ENCODE measurements at places on chromosomes 13 and 19.
A peak's percentile ranks its signal among the peaks of the same experiment; 100 is the strongest.

DNA sequence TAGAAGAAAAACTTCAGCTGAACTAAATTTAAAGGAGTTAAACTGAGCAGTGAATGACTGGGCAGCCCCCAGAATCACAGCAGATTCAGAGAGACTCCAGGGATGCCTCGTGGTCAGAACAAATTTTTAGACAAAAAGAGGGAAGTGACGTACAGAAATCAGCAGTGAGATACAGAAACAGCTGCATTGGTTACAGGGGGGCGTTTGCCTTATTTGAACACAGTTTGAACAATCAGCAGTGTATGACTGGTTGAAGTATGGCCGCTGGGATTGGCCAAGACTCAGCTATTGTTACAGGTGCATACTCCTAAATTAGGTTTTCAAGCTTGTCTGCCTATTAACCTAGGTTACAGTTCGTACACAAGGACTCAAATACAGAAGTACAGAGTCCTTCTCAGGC lies 2.2 kb upstream of the SPRYD7 start:
- no peak for DNase-seq

DNA sequence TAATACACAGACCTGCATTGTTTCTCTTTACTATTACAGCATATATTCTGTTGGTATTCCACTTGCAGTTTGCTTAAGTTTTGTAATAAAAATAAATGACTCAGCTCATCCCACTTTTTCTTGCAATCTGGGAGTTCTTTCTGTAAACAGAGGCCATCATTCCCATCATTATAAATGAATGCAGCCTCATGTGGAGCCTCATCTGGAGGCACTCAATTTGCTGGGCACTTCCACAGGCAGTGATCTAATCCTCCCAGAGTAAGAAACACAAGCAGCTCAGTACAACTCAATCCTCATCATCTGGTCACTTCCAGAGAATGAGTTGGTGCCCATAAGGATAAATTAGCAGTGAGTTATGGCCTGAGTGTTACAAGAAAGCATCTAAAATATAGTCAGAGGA lies 2801.9 kb downstream of the PCDH9 start:
- DNase-seq, result no peak

- DNase-seq, result peak; percentile 85
These were observed at the start of gene SACS for GRCh38 chr13:23433171-23434153. TSS of gene SACS (minus strand) at chr13:23433702. CDS start at chr13:23411239, 22,463 bp downstream.

- DNase-seq, result no peak
These were observed 167.1 kb downstream of the FGF9 start for GRCh38 chr13:21837841-21838551.

DNA sequence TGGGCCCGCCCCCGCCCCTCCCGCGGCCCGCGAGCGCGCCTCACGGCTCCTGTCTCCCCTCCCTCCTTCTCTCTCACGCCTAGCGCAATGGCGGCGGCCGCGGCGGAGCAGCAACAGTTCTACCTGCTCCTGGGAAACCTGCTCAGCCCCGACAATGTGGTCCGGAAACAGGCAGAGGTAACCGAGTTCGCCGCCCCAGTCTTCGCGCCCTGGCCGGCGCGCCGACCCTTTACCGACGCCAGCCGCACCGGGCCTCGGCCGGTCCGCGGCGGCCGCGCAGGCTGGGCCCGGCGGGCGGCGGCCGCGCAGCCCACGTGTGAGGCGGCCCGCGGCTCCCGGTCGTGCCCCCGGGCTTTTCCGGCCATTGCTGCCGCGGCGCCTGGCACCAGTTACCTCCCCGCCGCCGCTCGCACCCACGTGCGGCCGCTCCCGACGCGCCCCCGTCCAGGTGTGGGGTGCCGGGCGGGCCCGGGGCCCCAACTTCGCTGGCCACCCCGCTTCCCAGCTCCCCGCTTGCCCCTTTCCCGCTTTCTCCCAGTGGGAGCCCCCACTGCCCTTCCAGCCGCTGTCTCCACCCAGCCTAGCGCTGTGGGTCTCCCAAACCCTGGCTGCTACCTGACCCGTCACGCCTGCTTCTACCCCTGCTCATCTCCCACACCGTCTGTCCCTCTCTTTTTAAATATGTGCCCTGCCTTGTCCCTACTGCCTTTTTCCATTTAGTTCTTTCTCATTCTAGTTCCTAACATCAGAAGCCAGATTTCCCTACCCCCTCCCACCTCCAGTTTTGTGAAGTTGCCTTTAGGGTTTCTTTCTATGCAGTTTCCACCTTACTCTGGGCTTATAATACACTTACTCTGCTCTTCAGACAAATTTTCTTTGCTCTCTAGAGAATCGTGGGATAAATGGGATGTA lies 23.4 kb downstream of the IPO5 start:
- DNase-seq, result peak; percentile 44

DNA sequence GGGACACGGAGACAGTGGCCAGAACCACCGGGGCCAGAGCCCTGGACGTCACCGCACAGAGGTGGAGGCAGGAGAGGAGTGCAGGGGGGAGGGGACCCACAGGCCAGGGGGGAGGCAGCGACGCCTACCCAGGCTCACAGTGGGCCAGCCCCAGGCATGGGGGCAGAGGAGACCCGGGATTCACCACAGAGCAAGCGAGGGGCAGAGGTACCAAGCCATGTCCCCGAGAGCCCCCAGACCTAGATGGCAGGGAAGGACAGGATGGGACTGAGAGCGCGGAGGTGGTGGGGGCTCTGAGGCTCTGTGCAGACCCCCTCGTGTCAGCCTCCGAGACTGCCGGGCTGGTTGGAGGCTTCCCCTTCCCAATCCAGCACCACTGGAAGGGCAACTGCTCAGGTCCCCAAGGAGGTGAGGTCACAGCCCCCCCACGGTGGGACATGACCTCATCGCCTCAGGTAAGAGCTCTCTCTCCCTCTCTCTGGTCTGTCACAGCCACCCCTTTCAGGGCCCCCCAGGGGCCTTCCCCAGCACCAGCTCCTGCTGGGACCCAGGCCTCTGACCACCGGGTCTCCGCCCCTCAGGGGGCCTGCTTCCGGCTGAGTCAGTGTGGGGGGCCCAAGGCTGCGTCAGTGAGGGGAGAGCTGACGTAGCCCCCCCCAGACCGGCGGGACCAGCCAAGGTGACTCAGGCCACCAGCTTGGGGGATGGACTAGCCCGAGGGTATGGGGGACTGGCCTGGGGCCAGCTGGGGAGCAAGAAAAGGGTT lies 2.2 kb upstream of the IL11 start:
- no peak for DNase-seq

DNA sequence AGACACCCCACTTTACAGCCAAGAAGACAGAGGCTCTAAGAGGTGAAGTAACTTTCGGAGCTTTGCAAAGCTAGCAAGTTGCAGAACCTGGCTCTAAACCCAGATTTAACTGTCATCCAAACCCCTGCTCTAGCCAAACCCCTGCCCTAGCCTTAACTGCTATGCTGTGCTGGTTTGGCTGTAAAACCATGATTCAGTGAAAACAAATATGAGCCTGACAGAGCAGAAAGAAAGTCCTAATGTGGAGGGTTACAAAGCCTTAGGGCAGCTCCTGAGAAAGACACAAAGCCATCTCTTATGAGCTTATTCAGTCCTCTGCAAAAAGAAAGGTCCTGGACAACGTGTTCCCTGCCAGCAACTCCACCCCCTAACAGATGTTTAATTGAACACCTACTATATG lies 172.8 kb downstream of the KATNAL1 start:
- DNase-seq, result no peak

DNA sequence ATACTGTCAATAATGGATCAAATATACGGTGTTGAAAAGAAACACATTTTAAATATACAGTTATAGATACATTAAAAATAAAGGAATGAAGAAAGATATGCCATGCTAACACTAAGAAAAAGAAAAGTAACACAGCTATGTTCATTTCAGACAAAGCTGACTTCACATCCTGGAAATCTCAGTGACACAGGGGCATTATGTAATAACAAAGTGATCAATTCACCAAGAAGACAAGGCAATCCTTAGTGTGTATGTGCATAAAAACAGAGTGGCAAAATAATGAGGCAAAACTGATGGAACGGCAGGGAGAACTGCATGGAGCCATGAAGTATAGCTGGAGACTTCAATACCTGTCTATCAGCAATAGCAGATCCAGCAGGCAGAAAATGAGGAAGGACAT lies 13.1 kb downstream of the ZNF14 start:
- no peak for DNase-seq

- no peak for DNase-seq
These were observed at the start of gene LRRC8E for GRCh38 chr19:7888145-7888825. TSS of gene LRRC8E (plus strand) at chr19:7888510. CDS start at chr19:7895604, 7,094 bp downstream.

DNA sequence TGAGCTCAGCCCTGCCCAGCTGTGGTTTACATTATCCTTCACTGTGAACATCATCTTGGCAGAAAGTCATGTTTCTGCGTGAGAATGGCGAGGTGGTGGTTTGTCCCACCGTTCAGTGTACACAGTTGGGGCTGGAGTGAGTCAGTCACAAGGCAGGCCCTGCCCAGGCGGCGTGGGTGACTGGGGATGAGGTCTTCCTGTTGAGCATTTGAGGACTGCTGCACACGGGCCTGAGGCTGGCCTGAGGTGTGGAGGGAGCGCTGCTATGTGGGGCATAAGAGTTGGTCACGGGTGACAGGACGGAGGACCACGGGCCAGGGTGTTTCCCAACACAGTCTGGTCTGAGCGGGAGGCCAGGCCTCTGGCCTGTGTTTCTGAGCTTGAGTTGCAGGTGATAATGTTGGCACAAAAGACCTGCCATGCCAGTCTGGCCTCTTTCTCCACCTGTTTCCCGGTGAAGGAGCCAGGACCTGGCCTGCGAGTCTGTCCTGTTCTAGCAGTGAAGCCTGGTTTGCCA lies 13.4 kb upstream of the C19orf33 start:
- no peak for DNase-seq

- DNase-seq, result no peak
These were observed 1.3 kb downstream of the HNRNPL start for GRCh38 chr19:38848299-38849146.

- DNase-seq, result no peak
These were observed 36.4 kb downstream of the MAU2 start for GRCh38 chr19:19356901-19357566.

DNA sequence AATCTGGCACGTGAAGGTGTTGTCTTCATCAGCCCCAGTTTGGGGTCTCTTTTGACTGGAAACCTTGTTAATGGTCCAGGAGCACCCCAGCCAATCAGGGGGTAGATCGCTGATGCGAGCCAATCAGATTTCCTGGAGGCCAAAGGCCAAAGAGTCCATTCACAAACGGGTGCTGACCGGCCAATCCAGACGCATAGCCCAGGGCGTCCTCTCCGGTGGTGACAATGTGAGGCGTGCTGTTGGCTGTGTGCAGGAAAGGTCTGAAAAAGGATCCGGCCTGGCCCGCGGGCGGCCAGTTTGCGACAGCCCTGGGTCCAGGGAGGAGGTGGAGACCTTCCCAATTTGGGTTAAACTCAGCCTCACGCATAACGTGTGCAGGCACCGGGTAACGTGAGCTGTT lies 3.1 kb downstream of the MAST3 start:
- no peak for DNase-seq

DNA sequence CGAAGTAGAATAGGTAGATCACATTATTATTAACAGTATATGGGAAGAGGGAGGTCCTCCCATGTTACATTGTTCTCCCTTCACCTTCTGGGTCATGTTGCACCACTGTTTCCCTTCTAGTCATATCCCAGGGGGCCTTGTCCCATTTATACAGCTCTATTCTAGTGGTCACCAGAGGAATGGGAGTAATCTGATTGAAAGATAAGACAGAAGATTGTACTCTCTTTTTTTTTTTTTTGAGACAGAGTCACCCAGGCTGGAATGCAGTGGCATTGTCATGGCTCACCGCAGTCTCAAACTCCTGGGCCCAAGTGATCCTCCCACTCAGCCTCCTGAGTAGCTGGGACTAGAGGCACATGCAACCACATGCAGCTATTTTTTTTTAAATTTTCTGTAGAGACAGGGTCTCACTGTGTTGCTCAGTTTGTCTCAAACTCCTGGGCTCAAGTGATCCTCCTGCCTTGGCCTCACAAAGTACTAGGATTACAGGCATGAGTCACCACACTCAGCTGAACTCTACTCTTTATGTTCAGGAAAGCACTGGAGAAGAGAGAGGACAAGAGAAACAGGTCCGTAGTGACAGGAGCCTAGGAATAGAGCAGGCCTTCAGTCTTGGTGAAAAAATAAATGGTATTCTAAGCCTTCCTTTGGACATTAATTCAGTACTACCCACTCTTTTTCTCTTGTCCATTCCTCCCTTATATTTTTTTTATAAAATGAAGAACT lies 4.3 kb upstream of the ZNF529 start:
- no peak for DNase-seq

GRCh38 chr19:16821081-16821480 lies 8.1 kb upstream of the SIN3B start:
- no peak for DNase-seq

DNA sequence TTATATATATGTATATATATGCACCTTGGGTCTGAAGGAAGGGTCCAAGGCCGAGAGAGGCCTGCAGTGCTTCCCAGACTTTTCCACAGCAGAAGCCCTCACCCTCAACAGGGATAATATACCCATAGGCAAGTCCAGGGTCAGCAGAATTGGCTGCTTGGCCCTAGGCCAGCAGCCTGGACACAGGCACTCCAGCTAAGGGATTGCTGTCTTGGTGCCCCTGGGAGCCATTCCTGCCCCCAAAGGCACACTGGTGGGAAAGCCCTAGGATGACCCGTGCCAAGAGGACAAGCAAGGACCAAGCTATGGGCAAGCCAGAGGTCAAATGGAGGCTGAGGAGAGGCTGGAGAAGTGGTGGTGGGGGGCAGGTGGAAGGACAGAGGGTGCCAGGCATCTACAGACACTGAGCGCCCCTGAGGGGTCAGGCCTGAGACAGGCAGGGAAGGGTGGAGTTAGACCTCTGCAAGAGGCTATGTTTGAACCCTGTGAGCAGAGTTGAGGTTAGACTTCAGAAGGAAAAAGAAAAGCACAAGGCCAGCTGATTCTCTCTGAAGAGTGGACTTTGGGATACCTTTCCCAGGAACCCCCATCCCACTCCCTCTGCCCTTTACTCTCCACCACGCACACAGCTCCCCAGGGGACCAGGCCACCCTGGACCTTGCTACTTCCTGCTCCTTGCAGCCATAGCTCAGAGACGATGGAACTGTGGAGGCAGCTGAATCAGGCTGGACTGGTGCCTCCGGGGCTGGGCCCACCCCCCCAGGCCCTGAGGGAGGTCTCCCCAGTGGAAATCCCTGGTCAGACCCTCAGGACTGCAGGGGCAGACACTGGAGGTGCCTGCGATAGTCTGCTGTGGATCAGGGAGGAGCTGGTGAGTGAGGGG lies at the start of gene ERICH4:
Gene ERICH4, plus strand, starts transcription at position 684 of the 883 bp plus-strand sequence. Its CDS starts 14 bp downstream, at position 698.
- DNase-seq, result no peak

DNA sequence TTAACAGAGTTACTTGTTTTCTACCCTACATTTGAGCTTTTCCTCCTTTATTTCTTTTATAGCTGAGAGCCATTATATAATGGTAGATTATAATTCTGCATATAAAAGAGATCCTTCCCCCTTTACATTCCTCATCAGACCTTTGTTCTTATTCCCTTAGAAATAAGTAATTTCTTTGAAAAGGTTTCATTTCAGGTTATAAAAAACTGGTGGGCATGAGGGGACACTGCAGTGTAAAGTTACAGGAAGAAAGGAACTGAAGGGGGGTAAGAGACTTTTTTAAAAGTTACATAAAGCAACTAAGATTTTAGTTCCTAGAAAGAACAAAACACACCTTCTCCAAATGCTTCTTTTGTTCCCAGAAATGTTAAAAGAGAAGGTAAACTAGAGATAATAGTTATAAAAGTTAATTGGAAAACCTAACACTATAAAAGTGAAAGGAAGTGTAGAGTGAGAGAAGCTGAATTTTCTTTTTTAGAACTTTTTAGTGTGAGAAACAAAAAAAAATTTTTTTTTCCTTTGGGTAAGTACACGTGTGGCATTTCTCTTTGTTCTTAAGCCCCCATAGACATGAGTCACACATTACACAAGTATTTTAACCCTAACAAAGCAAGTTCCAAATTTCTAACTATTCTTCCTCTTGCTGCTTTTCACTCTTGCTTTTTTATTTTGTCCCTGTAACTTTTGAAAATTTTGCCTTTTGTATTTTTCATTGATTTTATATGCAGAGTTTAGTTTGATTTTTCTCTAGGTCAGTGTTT lies 106.4 kb upstream of the MLNR start:
- no peak for DNase-seq

Data from NCI-H524 (cell line).